ENCODE measurements at places on chromosomes 6 and 20.

- DNase-seq: no peak
Observed at GRCh38 chr6:142543606-142544005, 241.8 kb downstream of the ADGRG6 start.

DNA sequence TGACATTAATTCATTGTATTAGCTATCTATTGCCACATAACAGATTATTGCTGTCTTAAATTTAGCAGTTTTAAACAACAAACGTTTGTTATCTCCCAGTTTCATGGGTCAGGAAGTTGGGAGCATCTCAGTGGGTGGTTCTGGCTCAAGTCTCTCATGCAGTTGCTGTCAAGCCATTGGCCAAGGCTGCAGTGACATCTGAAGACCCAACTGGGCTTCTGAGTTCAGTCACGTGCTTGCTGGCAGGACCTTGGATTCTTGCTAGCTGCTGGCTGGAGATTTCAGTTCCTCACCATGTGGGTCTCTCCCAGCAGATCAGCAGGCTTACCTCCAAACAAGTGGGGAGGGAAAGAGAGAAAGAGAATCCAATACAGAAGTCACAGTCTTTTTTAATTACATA is 152.6 kb upstream of the EXOC2 start:
- DNase-seq: no peak

DNA sequence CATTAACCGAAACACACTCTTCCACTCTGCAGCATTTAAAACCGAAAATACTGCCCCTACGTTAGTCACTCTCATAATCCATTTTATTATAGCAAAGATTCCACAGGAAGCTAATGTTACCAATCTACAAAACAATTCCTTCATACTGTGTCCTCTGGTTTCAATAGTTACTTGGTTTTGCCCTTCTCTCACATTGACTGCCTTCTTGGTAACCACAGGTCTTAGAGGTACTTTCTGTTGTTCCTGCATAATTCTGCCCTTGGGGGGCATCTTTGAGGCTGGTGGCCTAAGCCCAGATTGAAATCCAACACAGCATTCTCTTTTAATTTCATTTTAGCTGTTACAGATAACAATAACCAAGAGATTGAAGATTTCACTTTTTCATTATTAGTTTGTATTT is 9.8 kb upstream of the DCBLD1 start:
- DNase-seq: no peak

- no peak for DNase-seq
Observed at GRCh38 chr6:20013066-20013861, 176.1 kb downstream of the ID4 start.

GRCh38 chr6:21507811-21508210 is 85.7 kb upstream of the SOX4 start:
- no peak for DNase-seq

DNA sequence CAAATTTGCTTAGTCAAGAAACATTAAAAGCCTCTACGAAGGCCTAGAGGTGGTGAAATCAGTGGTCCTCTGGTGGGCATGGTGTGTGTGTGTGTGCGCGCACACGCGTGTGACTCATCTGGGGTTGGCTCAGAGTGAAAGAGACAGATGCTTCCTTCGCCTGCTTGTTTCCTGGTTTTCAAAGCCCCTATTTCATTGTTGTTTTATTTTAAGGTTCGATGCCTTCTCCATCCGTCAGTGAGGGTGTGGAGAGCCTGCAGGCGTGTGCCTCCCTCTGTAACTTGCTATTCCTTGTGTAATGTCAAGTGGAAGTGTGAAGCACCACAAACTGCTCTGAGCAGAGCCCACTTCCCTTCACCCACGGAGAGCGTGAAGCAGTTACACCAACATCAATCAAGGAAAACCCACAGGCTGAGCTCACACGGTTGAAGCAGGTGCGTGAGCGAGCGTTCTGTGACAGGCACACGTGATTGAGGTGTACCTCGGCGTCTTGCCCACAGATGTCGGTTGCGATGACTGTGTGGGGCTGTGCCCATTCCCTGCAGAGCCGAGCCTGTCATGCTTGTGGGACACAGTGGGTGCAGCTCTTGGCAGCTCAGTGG is 233.9 kb downstream of the PRL start:
- peak; percentile 80 for DNase-seq

DNA sequence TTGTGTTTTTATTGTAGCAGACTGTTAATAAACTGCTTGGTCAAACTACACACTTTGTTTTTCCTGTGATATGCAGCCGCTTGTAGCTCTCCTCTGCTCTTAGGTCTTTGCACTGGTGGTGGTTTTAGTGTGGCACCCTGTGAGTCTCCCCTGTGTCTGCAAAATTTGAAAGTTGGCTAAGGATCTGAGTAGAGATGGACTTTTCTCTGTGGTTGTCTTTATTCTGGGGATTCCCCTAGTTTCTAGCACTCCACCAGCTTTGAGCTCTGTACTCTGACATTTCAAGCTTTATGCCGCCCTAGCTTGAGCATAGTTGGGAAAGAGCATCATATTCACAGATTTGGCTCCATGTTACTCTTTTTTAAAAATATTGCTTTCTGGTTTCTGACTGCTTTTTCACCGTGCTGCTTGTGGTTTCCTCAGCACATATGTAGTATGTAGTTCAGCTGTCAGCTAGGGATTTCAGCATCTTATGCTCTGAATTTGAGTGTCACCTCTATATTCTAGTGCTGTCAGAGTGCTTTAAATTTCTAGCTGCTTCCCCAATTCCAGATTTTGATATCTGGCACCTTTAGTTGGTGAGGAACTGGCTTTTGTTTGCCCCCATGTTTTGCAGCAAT is 25.4 kb downstream of the CDYL start:
- no peak for DNase-seq

- DNase-seq: peak; percentile 61
Observed at GRCh38 chr20:2172305-2173175, 70.9 kb downstream of the STK35 start.

GRCh38 chr6:12798326-12798725 is 81.8 kb downstream of the PHACTR1 start:
- DNase-seq: no peak

DNA sequence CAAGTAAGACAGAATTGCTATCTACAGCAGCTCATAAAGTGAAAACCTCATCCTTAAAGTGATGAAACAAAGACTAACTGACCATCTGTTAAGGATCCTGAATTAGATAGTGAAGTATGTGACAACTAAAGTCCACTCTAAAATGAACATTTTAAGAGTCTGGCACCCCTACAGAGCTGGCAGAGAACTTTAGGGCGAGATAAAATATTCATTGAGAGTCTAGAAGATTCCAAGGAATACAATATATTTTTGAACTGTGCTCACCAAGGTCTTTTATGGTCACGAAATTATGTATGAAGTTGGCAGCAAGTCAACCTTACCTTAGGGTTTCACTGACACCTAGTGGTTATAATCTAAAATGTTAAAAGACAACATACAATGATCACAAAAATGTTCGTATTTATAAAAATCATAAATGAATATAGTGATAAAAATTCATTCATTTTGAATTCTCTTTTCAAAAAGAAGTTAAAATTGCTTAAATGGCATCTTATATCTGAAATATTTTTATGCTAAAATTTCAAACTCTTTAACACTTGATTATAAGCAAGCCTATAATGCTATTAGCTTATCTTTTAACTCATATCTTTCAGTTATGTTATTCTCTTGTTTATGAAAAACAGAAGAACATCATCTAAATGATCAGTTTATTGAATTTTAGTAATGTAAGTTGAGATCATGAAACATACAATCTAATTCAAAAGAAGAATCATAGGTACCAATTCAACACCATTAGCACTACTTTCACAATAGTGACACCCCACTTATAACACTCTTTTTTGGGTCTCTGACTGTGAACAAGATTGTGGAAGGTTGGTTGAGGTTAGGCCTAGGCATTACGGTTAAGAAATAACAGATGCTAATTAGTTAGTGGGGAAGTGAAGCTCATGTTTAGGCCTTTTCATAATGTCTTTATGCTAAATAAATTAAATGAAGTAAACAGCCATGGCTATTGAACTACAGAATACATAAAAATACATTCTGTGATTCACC is 27.5 kb downstream of the RSPH3 start:
- peak; percentile 57 for DNase-seq

DNA sequence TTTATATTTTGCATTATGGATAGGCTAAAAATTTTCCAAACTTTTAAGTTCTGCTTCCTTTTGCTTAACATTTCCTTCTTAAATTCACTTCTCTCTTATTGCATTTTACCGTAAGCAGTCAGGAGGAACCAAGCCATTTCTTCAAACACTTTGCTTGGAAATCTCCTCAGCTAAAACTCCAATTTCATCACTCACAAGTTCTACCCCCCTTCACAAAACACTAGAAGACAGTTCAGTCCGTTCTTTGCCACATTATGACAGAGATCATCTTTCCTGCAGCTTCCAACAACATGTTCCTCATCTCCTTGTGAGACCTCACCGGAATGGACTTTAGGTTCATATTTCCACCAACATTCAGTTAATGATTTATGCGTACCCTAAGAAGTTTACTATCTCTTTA is 79.2 kb upstream of the LY86 start:
- DNase-seq: peak; percentile 31

- no peak for DNase-seq
Observed at GRCh38 chr6:36824253-36824652, 15.0 kb downstream of the CPNE5 start.

- no peak for DNase-seq
Observed at GRCh38 chr6:56624046-56624727, 18.5 kb downstream of the DST start.

GRCh38 chr20:3932277-3932676 is 43.1 kb downstream of the PANK2 start:
- no peak for DNase-seq

DNA sequence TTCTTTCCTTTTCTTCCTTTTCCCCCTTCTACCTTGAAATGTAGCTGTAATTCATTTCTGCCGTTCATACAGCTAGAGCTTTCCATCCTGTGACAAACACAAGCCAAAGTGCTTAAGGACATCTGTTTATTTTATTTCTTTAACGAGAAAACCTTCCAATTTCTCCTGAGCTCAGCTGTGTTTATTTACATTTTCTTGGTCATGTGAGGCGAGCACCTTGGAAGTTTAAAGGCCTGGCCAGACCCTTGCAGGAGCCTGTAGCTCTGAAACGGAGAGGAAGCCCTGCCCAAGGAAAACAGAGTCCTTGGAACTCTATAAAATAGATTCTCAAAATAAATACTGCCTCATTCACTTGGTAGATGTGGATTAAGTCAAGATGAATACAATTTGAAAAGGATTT is 223.1 kb downstream of the EYA2 start:
- DNase-seq: no peak

- no peak for DNase-seq
Observed at GRCh38 chr6:169964486-169965180, 213.2 kb downstream of the ERMARD start.

DNA sequence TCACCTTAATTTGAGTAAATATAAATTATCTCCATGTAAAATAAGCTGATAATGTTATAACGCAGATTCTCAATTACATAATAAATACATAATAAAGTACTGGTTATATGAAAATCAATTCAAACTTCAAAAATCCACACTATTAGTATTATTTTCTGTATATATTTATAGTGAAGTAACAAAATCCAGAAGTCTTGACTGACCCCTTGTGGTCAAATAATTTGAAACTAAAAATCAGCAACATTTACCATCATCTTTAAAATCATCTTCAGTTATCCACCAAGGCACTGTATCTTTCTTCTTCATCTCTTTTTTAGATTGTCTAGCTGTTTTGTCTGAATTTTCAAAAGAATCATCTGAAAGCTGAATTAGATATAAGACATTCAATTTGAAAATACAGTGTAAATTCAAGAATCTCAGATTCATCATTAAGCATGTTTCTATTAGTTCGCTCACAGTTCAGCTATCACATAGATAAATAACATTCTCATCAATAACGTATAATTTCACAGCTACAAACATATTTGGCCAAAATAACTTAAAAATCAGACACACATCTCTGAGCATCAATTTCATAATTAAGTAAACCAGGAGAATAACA is 6.5 kb downstream of the CEP162 start:
- peak; percentile 36 for DNase-seq

- DNase-seq: peak; percentile 82
Observed at GRCh38 chr6:137315081-137315480, 95.9 kb upstream of the IFNGR1 start.

DNA sequence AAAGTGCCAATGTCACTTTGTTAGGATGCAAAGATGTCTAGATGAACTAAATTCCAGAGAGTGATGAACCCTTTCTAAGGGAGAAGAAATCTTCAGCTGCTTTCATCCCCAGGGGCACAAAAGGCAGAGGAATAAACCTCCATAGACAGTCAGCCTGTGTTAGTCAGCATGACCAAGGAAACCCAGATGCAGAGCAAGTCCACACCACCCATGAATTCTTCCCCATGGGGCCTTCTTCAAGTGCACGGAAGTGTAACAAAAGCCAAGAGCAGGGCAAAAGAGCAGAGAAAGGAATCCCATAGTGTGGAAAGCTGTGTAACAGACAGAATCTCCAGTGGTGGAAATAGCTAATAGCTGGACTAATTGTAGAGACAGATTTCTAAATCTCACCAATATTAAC is 50.0 kb downstream of the DCDC2 start:
- DNase-seq: no peak

DNA sequence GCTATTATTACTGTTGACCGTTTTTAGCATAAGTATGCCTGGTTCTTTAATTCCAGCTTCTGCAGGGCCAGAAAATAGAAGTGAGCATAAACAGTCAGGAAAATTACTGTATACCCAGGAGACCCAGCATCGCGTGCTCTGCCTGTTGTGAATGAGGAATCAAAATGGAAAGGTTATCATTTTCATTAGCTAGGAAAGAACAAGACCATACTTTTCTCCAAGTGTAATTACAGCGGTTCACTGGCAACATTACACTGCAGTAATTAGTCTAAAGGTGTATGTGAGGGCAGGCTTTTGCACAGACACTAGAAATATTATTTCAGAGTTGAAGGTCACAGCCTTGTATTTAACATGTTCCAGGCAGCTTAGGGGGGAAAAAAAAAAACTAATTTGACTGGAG is 403.8 kb upstream of the SOX4 start:
- no peak for DNase-seq

DNA sequence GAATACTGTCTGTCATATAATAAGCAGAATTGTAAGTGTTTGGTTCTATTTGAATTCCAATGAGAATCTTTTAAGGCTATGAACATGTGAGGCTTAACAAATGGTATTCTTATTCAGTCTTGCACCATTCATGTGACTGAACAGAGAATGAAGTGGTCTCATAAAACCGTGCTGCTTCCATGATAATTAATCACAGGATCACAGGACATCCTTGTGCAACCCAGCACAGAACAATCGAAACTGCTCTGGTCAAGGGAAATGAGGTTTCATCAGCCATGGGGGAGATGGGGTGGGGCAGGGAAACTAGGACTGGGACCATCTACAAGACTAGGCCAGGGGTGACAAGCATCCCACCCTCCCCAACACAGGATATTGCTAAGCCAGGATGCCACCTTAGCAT is 6.0 kb downstream of the PPIL6 start:
- DNase-seq: peak; percentile 92

DNA sequence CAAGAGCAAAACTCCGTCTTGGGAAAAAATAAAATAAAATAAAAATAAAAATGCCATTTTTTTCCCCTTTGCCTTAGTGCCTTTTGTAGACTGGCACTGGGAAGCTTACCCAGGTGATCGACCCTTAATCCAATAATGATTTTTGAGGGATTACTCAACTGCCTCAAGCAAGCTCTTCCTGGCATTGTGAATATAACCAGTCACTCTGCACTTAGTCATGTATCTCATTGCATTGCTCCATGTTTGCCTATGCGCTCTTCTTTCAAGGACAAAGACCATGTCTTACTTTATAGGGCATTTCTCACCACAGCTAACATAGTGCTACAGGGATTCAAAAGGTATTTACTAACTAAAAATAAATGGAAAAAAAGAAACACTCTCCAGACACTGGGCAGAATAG is 13.0 kb downstream of the GFOD1 start:
- peak; percentile 62 for DNase-seq

Data from inflammatory macrophage treated with lipopolysaccharide for 4 hours (primary cell).